SK-N-MC (cell line): ENCODE measurements at places on chromosomes 16 and 17.

GRCh38 chr16:78890373-78890895, 710.1 kb downstream of the MAF start:
- no peak for DNase-seq

DNA sequence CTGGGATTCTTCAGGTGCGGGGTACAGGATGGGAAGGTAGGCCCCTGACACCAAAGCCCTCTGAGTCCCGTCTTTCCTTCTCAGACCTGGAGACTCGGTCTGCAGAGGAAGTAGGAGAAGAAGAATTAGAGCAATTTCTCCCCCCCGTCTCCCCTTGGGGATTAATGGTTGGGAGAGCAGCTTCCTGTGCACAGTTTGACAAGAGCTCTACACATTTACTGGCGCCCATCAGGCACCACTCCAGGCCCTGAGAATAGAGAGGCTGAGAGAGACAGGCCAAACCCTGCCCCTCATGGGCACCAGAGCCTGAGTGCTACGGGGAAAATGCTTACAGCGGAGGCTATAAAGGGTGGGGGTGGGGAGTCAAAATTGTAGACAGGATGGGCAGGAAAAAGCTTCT, 3.5 kb upstream of the C16orf74 start:
- DNase-seq: peak; percentile 47

- DNase-seq: no peak
Measured at GRCh38 chr17:35705230-35705629, 26.2 kb upstream of the RASL10B start.

GRCh38 chr16:13077816-13078215, 176.4 kb downstream of the SHISA9 start:
- no peak for DNase-seq
